ENCODE measurements at places on chromosomes 3 and 15.

DNA sequence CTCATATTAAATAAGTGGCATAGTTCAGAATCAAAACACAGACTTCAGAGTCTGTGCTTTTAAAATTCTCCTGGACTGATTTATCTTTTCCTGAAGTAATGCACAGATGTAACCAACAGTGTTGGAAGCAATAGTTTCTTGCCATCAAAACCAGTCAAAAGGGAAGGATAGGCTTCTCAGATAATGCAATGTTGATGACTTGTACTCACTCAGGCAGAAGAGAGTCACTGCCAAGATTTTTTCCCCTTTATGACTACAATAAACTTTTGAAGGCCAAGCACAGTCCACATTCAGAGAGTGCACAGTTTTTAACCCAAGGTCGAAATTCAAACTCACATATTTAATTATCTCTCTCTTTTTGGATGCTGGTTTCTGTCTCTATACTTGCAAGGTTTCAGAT is 305.0 kb upstream of the SGO1 start:
- no peak for DNase-seq

DNA sequence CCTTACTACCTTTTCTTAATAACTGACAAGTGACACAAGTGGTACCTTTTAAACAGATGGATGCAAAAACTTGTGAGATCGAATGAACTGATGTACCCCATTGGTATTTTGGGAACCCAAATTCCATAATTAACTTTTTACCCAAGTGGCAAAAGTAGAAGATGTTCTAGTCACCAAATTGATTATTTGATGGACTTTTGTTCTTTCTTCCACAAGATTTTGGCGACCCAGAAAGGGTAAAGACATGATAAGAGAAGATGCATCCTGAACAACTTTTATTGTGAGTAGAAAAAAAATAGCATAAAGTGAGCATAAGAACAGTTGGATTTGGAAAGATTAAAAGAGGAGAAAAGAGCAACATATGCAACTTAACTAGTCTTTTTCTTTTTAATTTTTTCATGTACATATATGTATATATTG is 159.5 kb downstream of the TIGIT start:
- DNase-seq = no peak

GRCh38 chr3:107803170-107803569 is 280.4 kb downstream of the BBX start:
- no peak for DNase-seq

GRCh38 chr3:123124971-123125370 is 58.1 kb downstream of the PDIA5 start:
- DNase-seq = no peak

DNA sequence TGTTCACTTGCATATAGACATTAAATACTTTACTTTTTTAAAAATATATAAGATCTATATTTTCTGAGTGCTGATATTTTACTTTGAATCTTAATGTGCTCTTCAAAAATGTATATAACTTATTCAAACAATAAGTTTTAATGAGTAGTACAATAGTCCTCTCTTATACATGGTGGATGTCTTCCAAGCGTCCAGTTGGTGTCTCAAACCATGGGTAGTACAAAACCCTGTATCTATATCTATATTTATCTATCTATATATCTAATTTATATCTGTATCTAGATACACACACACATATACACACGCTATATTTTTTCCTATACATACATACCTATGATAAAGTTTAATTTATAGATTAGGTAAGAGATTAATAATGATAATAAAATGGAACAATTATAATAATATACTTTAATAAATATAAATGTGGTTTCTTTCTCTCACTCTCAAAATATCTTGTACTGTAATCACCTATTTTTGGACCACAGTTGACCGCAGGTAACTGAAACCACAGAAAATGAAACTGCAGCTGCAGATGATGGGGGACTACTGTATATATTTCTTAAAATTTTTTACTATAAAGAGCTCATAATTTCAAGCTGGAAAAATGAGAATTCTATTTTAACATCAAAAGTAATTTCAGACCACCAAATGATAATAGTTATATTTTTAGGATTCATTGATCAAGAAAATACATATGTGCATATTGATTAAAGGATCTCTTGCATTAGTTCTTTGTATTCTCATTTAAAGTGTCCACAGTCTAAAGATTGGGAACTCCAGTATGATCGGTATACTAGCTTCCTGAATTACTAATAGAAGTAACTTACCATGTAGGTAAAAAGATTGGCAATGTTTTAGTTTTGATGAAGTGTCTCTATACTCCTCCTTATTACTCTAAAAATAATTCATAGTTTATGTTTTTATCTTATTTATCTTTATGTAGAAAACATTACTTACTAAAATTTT is 215.1 kb upstream of the MLF1 start:
- no peak for DNase-seq

- DNase-seq = no peak
These were observed 215.1 kb downstream of the SHQ1 start for GRCh38 chr3:72633121-72633520.

GRCh38 chr3:52245322-52246263 is at the start of gene PPM1M:
TSS of gene PPM1M (plus strand) at chr3:52245759. CDS start at chr3:52245825, 66 bp downstream.
- no peak for DNase-seq

DNA sequence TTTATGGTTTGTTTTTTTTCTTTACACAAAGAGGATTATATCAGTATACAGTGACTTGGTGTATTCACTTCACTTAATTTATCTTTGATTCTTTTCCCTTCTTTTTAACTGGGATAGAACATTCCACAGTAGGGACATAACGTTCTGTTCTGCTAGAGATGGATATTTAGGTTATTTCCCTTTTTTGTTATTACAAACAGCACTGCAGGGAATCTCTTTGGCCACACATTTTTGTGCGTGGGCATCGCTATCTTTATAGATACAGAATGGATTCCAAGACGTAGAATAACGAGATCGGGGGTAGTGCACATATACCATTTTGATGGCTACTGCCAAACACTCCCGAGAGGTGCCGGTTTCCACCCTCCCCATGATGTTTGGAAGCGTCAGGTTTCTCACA is 44.8 kb downstream of the PXYLP1 start:
- DNase-seq = no peak

GRCh38 chr15:71485094-71485693 is 325.2 kb upstream of the NR2E3 start:
- DNase-seq = no peak

- DNase-seq = no peak
These were observed 1.4 kb upstream of the HCN4 start for GRCh38 chr15:73370151-73370550.

- no peak for DNase-seq
These were observed 3.2 kb downstream of the LAMP3 start for GRCh38 chr3:183159333-183159732.

GRCh38 chr3:66115858-66116654 is 77.3 kb upstream of the MAGI1 start:
- DNase-seq = no peak

DNA sequence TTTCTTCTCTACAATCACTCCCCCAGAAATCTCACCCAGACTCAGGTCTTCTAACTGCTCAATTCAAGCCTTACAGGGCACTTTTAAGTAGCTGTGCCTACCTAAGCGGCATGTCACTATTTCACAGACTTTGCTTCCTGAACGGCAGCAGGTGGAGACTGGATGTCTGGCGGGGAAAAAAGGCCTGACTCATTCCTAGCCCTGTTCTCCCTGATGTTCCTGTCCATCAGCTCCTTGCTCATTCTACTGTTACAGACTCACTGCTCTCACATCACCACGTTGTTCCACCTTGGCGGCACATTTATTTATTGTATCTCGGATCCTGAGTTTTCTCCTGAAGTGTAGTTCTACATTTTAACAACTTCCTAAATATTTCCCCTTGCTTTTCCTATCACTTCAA is 52.6 kb upstream of the ATP11B start:
- DNase-seq = no peak

GRCh38 chr15:78110096-78110495 is 17.7 kb downstream of the SH2D7 start:
- no peak for DNase-seq

GRCh38 chr3:150225986-150226385 is 182.1 kb upstream of the TSC22D2 start:
- DNase-seq = no peak

GRCh38 chr3:11132861-11133260 is 21.4 kb upstream of the HRH1 start:
- DNase-seq = no peak

DNA sequence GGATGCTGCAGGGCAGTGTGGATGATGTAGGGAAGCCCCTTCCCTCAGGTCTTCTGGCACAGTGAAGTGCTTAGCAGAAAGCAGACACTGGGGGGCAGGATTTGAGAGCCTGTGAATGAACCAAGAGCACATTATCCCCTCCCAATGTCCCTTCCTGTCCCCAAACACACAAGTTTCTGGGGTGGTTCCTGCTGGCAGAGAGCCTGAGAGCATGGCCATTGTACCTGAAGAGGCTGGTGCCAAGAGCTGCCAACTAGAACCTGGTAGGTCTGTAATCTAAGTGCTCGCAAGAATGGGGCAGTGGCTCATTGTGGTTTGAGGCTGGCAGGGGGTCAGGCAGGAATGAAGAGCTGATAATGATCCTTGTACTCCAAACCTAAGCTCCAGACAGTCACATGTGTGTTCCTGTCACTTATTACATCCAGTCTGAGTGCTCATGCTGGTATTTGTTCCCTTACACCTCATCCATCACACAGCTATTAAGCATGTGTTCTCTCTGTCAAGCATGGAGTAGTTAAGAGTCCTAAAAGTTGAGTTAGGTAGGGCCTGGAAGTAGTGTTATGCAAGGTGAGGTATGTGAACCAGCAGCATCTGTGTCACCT is 6.7 kb upstream of the CCR1 start:
- DNase-seq = no peak

DNA sequence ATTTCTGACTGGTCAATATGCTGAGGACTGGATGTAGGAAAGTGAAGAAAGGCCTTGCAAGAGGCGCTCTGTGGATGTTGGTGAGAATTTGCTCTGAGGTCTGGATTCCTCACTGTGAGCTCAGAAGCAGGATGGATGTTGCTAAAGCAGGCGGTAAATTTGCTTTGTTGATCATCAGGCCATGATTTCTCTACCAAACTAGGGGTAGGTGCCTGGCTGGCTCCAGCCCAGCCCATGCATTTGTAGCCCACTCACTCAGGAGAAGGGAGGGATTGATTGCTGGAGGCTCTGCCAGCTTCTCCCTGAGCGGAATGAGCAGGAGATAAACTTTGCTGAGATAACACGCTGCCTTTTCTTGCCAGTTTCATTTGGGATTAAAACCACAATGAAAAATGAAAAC is 44.3 kb upstream of the NTRK3 start:
- no peak for DNase-seq

DNA sequence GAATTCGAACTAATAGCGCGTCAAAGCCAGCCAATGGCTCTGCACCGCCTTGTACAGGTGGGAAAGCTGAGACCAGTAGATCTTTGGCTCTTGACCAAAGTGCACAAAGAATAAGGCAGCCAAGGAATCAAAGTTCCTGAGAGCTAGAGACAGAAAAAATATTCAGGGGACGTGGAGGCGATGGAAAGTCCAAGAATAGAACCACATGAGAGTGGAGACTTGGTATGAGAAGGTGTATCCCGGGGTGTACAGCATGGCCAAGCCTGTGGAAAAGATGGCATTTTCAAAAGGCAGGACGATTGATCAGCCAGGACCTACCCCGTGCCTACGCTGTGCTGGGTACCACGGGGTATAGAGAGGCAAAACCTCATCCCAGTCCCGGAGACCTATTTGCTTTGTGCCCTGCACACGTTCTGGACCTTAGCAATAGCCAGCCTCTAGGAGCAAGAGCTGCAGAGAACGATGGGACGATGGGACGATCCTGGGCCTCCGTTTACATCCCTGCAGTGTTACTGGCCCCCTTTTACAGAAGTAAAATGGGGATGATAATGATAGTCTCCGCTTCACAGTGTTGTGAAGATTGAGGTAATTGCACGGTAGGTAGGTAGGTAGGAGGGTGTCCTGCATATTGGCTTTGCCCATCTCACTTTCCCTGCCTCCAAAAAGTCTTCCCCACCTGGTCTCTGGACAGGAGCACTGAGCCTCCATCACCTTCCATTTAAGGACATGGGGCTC is 583 bp upstream of the RBSN start:
- DNase-seq = no peak

DNA sequence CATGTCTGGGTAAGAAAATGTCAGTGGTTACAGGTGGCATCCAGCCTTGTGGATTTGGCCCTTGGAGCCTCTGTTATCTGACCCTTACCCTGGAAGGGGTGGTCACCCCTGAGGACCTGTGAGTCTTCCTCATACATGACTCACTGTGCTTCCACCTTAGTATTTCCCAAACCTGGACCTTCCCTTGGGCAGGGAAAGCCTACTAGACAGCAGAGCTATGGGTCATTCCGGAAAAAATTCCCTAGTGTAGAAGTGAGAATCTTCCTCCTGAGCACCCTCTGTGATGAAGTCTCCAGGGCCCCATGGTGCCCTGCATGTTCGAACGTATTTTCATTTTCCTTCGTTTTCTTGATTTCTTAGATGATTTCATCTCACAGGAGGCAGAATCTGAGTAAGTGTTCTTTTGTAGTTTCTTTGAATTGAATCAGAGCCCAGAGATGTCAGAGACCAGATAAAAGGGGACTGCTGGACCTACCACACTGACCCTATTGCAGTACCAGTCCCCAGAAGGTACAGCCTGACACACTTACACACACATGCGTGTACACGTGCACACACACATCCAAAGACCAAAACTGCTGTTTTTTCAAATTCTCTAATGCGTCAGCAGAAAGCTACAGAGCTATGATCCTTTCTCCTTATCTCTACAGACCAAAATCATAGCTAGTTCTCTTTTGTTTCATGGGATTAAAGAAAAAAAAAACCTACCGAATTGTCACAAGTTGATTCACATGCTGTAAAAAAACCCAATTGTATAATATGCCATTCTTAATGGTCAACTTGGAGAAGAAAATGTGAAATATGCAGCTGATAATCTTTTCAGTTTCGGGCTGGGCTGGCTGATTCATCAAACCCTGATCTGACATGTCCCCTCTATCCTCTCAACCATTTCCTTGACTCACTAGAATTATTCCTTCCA is 50.5 kb upstream of the ARHGEF3 start:
- DNase-seq = no peak

DNA sequence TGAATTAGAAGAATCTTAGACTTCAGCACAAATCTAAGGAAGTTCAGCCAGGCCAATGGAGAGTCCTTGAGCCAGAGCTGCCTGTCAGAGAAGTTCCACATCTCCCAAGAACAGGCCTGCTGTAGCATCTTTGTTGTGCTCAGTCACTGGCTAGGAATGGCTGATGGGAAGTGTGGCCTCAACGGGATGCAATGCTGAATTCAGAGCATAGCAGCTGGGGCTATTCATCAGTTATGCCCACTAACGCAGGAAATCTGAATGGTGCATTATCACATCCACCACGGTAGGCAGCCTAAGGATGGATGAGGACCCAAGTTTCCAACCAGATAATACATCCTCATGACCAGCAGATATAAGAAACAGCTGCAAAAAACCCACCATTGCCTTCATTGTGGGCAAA is 3.2 kb upstream of the EIF1B start:
- no peak for DNase-seq

DNA sequence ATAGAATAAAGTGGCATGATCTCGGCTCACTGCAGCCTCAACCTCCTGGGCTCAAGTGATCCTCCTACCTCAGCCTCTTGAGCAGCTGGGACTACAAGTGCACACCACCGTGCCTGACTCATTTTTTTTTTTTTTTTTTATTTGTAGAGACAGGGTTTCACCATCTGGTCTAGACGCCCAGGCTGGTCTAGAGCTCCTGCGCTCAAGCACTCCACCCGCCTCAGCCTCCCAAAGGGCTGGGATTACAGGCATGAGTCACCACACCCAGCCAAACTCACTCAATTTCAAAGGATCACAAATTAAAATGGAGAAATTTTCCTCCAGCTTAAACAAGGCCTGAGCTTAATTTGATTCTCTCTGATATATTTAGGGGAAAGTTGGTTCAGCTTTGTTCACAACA is 27.3 kb upstream of the NMB start:
- DNase-seq = no peak

Measured in stimulated activated CD8-positive, alpha-beta memory T cell treated with anti-CD3 and anti-CD28 coated beads, Interleukin-7, amount 100 ng/mL, for 48 hours (primary cell).